RCC 7860 (cell line): ENCODE measurements at places on chromosomes 6 and 20.

DNA sequence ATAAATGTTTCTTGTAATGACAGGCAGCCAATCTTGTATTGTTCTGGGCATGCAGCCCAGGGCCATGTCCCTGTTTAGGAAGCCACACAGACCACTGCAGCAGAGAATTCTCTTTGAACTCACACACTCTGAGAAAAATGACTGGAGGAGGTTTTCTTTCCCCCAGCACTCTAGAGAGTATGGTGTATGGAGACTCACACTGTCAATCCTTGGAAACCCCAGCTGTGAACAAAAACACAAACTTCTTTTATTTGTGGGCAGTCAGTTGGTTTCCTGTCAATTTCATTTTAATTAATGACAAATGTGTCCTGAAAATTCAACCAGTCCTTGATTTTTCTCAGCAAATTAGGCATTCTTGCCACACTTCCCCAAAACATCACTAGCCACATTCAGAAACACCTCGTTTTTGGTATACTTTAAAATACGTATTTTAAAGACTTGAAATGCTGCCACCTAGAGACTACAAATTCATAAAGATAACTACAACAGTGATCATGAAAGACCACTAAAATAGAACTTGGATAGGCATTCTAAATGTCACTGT, 52.9 kb upstream of the UFL1 start:
- no peak for DNase-seq

- DNase-seq = no peak
Observed at GRCh38 chr6:7045331-7045730, 62.4 kb upstream of the RREB1 start.

DNA sequence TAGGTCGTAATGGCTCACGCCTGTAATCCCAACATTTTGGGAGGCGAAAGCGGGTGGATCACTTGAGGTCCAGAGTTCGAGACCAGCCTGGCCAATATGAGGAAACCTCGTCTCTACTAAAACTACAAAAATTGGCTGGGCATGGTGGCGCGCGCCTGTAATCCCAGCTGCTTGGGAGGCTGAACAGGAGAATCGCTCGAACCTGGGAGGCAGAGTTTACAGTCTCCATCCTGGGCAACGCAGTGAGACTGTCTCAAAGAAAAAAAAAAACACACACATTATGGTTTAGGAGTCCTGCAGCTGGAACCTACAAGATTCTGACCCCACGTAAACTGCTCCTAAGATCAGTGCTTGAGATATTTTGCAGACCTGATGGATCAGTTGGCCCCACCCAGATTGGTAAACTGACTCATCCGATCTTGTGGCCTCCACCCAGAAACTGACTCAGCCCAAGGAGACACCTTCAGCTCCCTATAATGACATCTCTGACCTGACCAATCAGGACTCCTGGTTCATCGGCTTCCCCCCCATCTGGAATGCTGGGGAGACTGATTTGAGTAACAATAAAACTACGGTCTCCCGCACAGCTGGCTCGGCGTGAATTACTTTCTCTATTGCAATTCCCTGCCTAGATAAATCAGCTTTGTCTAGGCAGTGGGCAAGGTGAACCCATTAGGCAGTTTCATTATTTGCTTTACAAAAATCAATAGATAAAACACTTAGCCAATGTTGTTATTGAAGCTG, 96.2 kb upstream of the BTN3A2 start:
- peak; percentile 73 for DNase-seq

- no peak for DNase-seq
Observed at GRCh38 chr20:56626367-56627121, 2.6 kb upstream of the TFAP2C start.

DNA sequence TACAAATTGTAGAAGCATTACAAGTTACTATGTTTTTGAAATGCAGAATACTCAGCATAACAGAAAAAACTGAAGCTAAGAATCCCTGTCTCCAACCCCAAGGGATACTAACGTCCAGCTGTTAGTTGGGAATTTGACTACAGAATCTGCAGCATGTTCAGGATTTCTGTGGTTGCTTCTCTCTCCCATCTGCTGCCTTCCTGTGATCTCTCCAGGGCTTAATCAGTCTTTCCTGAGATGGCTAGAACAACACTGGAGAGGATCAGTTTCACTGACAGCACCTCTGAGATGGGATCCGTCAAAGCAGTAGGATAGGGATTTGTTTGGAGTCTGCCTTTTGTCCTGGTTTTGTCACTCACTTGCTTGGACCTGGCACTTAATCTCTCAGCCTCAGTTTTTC, 73.3 kb upstream of the NUP153 start:
- no peak for DNase-seq

- no peak for DNase-seq
Observed at GRCh38 chr20:59718751-59719150, 114.4 kb downstream of the PHACTR3 start.

GRCh38 chr6:37338745-37339255, 15.0 kb upstream of the RNF8 start:
- no peak for DNase-seq

- DNase-seq = no peak
Observed at GRCh38 chr6:79410806-79411205, 126.4 kb downstream of the LCA5 start.

- DNase-seq = no peak
Observed at GRCh38 chr6:111721753-111722154, 116.1 kb upstream of the TRAF3IP2 start.

- DNase-seq = no peak
Observed at GRCh38 chr20:56590888-56591287, 38.2 kb upstream of the TFAP2C start.

GRCh38 chr6:6712449-6713403, 124.2 kb downstream of the LY86 start:
- DNase-seq = peak; percentile 31

GRCh38 chr20:53625311-53626129, 31.9 kb upstream of the ZNF217 start:
- no peak for DNase-seq

- no peak for DNase-seq
Observed at GRCh38 chr6:3640868-3641267, 110.6 kb downstream of the PXDC1 start.

DNA sequence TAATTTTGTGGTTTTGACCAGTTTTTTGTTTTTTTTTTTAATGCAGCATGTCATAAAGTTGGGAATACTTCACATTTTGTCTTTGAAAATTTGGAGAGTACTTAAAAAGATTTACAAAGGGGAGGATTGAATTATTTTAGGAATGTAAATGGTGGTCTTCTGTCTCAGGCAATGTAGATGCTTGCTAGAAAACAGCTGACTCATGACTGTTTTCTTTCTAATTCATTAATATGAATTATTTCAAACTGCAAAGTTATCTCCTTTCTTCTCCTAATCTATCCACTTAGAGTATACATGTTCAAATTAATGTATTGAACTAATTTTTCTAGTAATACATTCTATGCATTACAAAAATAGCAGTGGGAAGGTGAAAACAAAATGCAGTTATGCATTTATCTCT, 24.9 kb downstream of the HCRTR2 start:
- no peak for DNase-seq

- no peak for DNase-seq
Observed at GRCh38 chr20:59253325-59253724, 47.1 kb upstream of the EDN3 start.

GRCh38 chr20:10902576-10903282, 228.9 kb upstream of the JAG1 start:
- no peak for DNase-seq

GRCh38 chr20:62400541-62400940, 6.5 kb downstream of the CABLES2 start:
- no peak for DNase-seq

DNA sequence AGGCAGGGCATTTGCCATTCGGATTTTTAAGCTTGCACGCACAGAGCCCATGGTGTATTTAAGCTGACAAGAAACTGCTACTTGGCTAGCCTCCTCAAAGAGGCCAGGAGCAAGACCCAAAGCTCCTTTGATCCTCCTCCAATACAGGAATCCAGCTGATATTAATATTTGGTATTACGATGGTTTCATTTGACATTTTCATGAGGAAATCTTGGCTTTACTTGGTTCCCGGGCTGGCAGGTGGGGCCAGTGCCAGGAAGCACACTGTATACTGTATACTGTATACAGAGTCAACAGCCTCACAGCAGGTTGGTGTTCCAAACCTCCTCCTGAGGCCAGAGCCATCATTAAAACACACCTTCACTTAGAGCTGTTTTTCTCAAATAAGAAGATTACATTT, 138.2 kb upstream of the ARMC2 start:
- DNase-seq = no peak

DNA sequence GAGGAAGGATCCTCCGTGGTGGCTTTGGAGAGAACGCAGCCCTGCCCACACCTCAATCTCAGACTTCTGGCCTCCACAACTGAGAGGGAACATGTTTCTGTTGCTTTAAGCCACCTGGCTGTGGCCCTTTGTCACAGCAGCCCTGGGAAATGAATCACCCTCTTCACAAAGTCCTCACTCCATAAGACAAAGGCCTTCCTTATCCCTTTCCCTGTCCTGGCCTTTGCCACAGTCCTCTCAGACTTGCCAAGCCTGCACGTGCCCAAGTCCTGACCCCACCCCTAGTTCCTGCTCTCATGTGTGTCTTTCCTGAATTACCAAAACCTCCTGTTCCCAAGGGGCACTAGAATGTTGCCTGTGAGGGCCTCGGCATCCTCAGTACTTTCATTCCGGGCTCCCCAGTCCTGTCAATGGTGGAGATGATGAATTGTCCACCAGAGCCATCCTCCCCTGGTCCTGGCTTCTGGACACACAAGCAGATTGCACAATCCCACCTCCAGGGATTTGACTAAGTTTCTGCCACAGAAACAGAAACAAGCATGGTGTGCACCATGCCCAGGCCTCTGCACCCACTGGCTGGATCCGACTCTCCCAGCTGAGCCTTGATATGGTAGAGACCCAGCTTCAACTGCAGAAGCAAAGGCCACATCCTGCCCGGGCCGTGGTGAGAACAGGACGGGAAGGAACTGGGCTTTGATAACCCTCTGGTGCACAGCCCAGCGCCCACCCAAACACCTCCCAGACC, 232.6 kb upstream of the PDE10A start:
- no peak for DNase-seq

DNA sequence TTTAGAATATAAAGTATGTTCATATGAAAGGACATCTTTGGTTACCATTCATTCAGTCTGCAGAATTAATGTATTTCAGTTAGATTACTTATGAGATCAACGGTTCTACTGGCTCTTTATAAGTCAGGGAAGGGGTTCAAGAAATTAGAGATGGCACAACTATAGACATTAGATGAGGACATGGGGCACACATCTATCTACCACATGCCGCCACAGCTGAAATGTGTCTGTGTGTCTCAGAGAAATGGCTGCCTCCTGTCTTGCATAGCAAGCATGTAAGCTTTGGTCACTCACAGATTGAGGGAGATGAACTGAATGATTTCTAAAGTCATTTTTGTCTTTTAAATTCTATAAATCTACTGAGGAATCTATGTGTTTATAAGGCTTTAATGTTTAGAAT, 128.9 kb upstream of the FAM184A start:
- no peak for DNase-seq

GRCh38 chr6:30945281-30945680, 4.5 kb downstream of the MUCL3 start:
- no peak for DNase-seq

DNA sequence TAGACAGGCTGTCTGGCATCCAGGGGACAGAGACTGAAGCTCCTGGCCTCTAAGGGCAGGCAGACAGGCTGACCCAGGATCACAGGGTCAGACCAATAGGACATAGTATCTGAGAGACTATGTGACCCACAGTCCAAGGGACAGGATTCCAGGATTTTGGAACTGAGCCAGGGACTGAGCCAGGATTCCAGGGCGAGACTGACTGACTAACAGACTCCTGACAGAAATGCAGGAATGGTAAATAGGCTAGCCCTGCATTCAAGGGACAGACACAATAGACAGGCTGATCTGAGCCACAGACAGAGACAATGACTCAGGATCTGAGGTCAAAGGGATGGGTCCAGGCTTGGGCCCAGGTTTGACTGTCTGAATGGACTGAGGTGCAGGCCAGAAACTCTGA, 19.8 kb downstream of the XKR7 start:
- DNase-seq = peak; percentile 94

DNA sequence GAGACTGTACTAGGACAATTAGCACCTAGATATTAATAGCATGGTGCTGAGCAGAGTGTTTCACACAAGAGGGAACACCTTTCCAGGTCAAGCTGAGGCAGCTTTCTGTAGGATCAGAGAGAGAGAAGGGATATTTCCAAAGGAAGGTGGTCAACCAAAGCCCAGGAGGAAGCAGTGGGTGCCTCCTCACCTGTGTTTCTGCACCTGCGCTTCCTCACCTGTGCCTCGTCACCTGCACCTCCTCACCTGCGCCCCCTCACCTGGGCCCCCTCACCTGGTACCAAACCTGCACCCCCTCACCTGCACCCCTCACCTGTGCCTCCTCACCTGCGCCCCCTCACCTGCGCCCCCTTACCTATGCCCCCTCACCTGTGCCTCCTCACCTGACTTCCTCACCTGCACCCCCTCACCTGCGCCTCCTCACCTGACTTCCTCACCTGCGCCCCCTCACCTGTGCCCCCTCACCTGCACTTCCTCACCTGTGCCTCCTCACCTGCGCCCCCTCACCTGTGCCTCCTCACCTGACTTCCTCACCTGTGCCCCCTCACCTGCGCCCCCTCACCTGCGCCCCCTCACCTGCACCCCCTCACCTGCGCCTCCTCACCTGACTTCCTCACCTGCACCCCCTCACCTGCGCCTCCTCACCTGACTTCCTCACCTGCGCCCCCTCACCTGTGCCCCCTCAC, 67.9 kb downstream of the TTLL2 start:
- DNase-seq = no peak

DNA sequence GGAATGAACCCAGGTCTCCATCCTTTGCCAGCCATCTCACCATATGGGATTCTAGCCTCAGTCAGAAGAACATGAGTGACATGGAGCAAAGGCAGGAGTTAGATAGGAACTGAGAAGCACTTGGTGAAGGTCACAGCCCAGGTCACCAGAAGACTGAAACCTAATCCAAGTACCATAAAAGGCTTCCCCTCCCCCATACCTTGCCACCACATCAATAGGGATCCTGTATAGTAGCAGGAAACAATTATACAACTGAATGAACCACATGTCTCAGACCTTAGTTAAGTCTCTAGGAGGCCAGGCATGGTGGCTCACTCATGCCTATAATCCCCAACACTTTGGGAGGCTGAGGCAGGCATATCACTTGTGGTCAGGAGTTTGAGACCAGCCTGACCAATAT, 49.6 kb downstream of the KIZ start:
- no peak for DNase-seq

DNA sequence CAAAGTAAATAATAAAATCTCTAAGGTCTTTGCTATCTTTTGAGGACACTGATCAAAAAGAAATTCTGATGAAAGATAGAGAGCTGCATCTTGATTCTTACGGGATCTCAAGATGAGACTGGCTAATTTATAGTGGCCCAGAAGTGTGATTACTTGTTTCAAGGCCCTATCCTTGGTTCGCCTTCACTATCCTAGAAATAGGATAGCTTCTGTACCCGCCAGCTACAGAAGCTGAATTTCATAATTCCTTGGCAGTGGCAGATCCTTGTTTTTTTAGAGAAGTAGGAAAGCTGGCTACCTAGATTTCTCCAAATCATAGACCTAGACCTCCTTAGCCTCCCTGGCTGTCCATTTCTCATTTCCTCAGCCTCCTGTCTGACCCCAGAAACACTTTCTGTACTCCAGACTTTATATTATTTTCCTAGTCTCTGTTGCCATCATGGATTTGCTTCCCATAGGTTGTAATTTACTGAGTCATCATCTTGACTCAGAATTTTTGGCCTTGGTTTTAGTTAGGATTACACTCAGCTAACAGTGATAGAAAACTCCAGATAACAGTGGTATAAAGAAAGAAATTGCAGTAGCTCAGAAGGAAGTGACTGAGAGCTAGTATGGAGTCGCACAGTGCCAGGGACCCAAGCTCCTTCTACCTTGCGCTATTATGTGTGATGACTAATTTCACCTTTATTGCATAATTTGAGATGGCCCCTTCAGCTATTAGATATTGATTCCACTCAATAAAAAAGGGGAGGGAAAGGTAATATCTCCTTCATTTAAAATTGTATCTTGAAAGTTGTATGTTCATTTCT, 27.7 kb downstream of the PHF3 start:
- DNase-seq = peak; percentile 74
